ENCODE measurements at places on chromosomes 5 and 9.

DNA sequence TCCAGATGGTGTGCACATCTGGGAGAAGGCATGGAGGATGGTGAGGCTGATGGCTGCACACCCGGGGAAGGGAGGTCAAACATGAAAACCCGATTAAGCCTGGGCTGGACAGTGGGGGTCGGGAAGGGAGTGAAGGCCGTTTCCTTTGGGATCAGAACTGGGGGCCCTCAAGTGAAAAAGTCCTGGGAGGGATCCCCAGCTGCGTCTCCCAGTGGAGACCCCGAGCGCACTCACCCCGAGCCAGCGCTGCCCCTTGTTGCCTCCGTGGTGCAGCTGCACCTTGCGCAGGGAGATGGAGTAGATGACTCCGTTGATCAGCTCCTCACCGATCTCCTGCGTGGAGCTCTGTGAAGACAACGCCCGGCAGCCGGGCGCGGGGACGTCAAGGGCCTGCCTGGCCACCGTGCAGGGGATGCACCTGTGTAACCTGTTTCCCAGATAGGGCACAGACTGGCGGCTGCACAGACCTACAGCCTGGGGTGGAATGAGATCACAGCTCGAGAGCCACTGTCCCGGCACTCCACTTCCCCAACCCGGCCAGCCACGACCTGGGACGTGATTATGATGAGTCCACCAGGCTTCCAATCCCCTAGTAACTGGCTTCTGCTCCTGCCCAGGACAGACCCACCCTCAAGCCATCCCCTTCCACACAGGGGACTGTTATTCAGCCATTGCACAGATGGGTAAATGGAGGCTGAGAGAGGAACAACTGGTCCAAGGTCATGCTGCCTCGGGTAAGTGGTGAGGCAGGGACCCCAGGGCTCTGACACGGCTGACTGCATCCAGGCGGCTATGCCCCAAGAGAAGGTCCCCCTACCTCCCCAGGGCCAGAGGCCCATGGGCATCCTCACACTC, 9.0 kb downstream of the RALGDS start:
- DNase-seq, result no peak

GRCh38 chr5:165104611-165105010, 1599.2 kb downstream of the MAT2B start:
- no peak for DNase-seq

DNA sequence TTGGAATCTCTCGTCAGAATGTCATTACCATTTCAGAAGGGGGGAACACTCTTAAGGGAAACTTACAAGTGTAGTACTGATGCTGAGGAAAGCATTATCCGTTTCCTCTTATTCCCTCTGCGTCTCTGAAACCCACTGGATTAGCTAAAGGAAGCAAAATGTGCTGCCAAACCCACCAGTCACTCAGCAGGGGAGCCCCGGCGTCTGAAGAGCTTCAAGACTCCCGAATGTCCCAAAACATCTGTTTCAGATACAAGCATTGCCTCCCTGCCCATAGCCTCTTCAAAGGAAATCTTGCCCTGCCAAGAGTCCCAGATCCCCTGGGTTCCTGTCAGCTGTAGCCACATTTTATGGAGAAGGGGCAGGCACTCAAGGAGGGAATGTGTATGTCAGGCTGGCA, 1.0 kb upstream of the HCN1 start:
- no peak for DNase-seq

GRCh38 chr9:82645600-82645999, 417.3 kb downstream of the RASEF start:
- DNase-seq, result no peak

GRCh38 chr5:61270510-61271165, 61.4 kb upstream of the ZSWIM6 start:
- DNase-seq, result no peak

GRCh38 chr9:94173632-94174031, 85.5 kb upstream of the ZNF169 start:
- DNase-seq, result no peak

Measured in stimulated activated CD8-positive, alpha-beta memory T cell treated with anti-CD3 and anti-CD28 coated beads, Interleukin-7, amount 100 ng/mL, for 1 hour (primary cell).